Stimulated activated CD8-positive, alpha-beta memory T cell treated with anti-CD3 and anti-CD28 coated beads, Interleukin-15, amount 100 ng/mL, for 1 hour (primary cell): ENCODE measurements at places on chromosomes 5 and 9.

DNA sequence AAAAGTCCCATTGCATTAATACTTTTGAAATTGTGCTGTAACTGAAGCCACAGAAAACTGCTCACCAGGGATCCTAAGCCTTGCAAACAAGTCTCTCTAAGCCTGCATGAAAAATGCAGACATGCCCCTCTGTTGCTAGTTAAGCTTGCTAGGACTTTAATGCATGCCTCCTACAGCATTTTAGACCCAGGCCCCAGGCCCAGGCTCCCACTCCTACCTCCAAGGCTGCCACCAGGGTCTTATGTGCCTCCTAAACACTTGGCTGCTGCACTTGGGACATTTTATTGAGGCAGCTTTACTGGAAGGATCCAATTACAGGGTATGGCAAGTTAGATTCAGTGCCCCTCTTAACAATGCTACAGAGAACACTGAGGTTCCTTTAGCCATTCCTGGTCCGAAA lies 467.3 kb upstream of the CLINT1 start:
- no peak for DNase-seq

GRCh38 chr9:29945012-29945411 lies 2371.7 kb upstream of the C9orf72 start:
- no peak for DNase-seq

GRCh38 chr5:66956439-66956838 lies 240.2 kb downstream of the CD180 start:
- no peak for DNase-seq

DNA sequence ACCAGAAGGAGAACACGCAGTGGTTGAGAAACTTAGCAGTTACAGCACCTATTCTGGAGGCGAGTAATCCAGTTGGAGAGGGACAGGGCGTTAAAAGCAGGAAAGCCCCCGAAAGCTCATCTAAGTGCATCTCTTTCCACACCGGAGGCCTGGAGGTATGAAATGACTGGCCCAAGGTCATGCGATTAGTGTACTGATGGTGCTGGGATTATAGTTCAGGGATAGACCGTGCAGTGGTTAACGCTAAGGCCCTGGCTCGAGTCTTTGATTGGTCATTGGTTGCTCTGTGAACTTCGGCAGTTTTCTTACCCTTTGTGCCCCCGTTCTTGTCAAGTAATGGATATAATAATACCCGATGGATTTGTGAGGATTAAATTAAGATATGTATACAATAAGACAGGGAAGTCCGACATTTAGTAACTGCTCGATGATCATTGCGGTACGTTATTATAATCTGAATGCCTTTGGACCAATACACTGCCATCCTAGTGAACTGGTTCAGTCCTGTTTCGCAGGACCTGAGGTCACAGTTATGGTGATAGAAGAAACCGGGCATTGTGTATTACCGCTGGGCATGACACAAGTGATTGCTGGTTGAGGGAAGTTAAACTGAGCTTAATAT lies 960 bp downstream of the CANX start:
- DNase-seq = no peak

DNA sequence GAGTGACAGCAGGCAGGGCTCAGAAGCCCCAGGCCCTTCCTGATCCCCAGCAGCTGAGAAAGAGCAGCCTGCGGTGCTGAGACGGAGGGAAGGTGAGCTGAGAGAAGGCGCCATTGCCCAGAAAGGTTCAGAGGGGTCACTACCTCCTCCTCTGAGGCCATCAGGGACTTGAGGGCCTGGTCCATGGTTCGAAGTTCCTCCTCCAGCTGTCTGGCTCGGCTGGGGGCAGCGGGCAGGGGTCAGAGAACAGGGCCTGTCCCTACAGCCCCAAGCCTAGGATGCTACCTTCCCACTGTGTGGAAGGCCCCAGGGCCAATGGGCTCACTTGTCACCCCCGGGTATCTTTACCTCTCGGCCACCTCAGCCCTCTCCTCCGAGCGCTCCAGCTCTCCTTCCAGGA lies 4.8 kb downstream of the TPM2 start:
- DNase-seq = no peak

DNA sequence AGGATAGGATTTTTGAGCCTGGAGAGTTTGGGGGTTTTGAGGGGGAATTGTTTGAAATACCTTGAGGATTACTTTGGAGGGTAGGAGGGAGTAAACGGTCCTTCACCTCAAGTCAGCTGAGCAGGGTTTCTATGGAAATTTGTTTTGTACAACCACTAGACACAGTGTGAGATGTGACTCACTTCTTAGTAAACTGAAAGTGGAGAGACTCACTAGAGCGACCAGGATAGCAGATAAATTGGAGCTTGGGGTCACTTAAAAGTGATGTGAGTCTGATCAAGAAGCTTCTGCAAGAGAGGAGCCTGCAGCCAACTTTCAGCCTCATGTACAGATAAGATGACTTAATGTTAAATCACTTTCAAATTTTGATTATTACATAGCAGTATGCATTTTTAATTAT lies 1945.9 kb upstream of the NUDT12 start:
- DNase-seq = no peak

DNA sequence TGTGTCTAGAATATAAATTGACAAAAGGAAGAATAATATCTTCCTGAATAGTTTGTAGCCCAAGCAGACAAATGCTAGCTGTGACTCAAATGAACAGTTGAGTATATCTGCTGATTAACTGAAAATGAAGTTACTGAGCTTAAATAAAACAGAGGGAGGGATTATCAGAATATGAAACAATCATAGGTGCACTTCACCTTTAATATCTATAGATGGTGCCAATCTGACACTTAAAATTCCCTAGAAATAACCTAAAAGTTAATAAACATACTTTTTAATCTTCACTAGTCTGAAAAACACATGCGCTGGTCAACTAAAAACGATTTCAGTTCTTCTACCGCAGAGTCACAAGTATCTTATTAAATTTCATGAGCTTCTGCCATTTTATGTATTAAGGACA lies 280.8 kb upstream of the RASA1 start:
- DNase-seq = no peak

GRCh38 chr9:20476912-20477521 lies 145.3 kb downstream of the MLLT3 start:
- DNase-seq = no peak

DNA sequence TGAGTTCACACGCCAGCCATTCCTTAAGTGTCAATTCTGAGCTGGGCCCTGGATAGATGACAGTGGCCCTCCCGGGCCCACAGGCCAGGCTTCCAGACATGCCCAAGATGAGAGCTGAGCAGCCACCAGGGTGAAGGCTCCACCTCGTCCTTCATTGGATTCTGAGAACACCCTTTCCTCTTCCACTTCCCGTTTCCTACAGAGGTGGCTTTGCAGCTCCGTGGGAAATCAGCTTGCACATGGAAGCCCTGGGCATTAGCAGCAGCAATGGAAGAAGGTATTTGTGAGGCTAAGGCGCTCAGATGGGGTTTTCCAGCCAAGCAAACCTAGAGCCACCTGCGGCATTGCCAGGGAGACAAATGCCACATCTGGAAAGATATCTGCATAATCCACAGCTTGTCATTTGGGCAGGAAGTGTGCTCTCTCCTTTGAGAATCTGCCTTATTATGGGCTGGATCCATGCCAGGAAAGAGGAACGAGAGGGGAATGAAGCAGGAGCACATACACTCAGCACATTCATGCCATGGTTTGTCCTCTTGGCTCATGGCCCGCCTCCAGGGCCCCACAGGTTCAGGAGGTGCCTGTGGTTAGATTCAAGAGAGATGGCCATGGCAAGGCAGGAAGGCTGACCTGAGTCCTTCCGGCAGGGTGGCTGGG lies 34.1 kb downstream of the CFAP77 start:
- no peak for DNase-seq

GRCh38 chr5:3913279-3913678 lies 317.6 kb downstream of the IRX1 start:
- no peak for DNase-seq

DNA sequence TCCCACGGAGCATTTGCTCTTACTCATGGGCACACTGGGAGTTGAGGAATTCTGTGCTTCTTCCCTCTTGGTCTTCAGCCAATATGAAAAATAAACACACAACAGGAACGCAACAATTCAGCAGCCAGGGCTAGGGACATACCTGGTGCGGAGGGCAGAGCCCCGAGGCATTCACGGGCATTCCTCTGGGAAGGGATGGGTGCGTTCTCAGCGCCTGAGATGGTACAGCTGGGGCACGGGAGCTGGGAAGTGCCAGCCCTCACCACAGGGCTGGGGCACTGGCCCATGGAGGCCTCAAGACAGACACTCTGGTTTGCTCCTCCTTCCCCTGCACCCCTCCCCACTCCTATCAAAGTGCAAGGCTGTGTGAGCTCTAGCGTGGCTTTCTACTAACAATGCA lies 2.1 kb downstream of the SLC6A3 start:
- DNase-seq = no peak

DNA sequence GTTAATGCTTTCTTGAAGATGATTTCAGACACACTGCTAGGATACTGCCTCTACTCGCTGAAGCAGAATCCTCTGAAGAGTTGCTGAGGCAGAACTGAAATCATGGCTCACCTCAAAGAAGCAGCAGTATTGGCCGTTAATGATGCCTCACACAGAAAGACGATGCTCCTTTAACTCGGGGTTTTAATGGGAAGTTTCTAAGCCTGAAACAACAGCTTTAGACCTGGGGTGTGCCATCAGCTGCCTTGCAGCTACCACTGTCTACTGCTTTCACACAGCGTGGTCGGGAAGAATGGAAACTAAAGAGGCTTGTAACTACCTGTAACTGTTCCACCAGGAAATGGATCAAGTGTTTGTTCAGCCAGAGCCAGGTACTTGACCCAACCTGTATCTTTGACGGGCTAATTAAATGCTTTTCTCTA lies at the start of gene CTXN3:
Gene CTXN3 (plus strand): TSS at position 65 of the 422 bp plus-strand sequence. CDS start 8,440 bp downstream, outside the sequence.
- DNase-seq = no peak

DNA sequence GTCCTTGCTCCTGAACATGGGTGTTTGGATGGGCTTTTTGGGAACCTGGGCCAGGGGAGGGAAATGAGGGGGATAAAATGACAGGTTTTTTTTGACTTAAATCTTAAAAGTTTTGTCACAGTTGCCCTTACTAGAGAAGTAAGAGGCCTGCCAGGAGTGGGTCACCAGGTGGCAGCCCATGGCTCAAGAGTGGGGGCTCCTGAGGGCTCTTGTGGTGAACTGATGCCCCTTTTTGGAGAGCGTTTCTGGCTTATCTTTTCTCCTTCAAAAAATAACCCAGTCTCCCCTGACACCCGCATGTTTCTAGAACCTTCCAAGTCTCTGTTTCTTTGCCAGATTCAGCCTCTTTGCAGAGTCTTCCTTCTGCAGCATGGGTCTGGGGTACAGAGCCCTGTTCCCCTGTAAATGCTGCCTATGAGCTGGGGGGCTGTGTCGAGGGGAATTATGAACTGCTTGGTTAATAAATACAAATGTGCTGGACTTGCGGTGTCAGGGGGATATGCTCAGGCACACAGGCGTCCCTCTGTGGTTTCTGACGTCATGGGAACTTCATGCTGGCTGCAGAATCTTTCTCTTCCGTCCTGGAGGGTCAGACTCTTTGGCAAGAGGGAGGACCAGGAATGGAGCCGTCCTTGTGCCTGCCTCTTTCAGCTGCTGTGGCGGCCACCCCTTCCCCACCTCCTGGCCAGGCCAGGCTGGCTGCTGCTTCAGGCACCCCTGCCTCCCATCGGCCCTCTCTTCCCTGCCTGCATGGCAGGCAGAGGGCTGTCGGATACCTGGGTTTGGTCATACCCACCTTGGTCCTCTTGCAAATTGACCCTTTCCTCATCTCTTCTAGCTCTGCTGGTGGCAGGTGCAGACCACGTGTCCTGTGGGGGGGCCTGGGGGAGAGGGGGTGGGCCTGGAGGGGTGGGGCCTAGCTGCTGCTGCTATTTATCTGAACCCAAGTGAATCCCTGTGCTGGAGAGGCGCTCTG lies 30.1 kb downstream of the PTPA start:
- no peak for DNase-seq

DNA sequence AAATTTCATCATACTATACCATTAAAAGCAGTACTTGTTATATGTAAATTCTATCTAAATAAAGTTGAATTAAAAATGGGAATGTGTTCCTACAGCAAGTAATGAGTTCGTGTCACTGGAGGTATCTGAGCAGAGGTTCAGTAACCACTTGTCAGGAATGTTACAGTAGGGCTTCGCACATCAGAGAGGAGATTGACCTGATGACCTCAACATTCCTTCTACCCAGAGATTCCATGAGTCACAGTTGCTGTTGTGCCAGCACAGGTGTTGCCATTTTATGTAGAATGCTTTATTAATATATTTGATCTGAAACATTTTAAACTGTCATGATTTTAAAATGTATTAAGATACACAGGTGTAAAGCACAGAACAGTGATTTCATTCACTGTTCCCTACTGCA lies 60.3 kb downstream of the STX17 start:
- no peak for DNase-seq

DNA sequence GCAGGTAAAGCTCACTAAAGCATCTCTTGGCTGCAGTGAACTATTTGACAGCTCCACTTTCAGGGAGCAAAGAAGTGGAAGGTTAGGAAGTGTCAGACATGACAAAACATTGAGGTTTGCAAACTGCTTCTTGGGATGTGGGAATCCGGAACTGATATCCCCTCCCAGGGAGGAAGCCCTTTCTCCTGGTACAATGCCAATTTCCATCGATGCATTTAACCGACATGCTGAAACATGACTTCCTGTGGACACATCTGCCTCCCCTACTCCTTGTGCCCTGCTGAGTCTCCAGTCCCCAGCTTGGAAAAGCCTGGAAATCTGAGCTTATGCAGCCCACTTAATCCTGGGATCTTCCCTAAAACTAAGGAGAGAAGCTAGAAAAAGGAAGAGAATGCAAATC lies 323.1 kb upstream of the DAP start:
- DNase-seq = no peak

DNA sequence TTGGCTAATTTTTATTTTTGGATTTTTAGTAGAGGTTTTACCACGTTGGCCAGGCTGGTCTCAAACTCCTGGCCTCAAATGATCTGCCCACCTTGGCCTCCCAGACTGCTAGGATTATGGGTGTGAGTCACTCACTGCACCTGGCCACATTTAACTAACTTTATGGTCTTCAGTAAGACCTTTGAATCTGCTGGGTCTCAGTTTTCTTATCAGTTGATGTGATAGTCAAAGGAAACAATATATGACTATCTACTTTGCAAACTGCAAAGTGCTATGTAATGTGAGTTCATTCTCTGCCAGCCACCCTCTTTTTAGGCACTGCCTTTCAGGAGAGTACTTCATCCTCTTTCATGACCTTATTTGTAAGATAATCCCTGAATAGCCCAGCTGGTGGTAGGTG lies 474.7 kb downstream of the PDE4D start:
- DNase-seq = no peak

DNA sequence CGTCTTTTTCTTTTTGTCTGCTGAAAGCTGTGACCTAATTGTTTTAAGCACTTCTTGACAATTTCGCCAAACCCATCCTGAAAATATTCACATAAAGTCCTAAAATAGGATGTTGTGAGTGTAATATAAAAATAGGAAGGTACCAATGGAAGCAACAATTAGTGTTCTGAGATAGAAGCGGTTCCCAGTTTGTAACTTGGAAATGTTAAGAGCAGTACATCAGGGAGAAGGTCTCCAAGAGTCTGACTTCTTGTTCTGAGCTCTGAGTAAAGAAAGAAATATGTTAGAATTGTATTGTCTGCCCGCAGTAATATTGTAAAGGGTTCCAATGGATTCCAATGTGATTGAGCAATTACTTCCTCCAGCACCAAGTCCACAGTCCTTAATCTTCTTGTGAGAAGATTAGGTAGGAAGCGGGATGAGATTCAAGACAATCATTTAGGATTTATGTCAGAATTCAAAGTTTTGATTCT lies 3.9 kb downstream of the VCAN start:
- DNase-seq = no peak

GRCh38 chr5:107389775-107390148 lies 281.0 kb downstream of the EFNA5 start:
- DNase-seq = no peak

- DNase-seq = no peak
These were observed 60.5 kb downstream of the GLDC start for GRCh38 chr9:6584881-6585597.

- no peak for DNase-seq
These were observed 157.0 kb downstream of the FAM114A2 start for GRCh38 chr5:153881687-153882086.
